ENCODE measurements at places on chromosomes 2 and 18.

GRCh38 chr2:43328133-43328532 lies 101.7 kb upstream of the ZFP36L2 start:
- DNase-seq: no peak

DNA sequence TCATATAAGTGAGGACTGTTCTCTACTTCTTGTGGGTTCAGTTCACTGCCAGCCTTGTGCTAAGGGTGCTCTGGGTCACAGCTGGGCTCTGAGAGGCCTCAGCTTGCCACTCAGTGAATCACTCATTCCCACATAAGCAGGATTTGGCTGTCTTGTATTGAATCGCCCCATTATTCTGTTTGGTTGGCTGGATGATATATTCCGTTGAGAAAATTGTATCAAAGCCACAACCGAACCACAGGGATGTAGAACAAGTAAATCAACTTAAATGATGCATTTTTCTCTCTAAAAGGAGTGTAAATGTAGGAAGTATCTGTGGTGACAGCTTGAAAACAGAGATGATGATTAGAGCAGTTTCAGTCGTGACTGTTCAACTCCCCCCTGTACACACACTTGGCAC lies 39.6 kb downstream of the TTC39C start:
- DNase-seq: no peak

- DNase-seq: no peak
These were observed 1091.5 kb upstream of the GYPC start for GRCh38 chr2:125564471-125564870.

- DNase-seq: no peak
These were observed 101.9 kb downstream of the GPD2 start for GRCh38 chr2:156538083-156538504.

DNA sequence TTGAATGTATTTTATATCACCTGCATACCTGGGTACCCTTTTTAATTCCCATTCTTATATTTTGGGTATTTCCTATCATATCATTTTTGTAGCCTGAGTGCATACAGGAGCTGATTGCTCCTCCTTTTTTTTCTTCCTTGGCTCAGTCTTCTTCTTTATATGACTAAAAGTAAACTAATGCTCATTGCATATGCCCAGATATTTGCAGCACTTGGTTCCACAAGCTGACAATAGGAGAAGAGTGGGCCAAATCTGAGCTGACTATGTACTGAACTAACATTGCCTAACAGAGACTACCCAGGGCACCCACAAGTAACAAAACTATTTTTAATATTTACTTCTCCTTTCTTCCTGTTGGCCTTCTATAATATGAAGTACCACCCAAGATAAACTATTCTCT lies 131.7 kb upstream of the SPOPL start:
- DNase-seq: no peak

GRCh38 chr2:111118981-111119821 lies 1.5 kb upstream of the BCL2L11 start:
- DNase-seq: peak; percentile 57

DNA sequence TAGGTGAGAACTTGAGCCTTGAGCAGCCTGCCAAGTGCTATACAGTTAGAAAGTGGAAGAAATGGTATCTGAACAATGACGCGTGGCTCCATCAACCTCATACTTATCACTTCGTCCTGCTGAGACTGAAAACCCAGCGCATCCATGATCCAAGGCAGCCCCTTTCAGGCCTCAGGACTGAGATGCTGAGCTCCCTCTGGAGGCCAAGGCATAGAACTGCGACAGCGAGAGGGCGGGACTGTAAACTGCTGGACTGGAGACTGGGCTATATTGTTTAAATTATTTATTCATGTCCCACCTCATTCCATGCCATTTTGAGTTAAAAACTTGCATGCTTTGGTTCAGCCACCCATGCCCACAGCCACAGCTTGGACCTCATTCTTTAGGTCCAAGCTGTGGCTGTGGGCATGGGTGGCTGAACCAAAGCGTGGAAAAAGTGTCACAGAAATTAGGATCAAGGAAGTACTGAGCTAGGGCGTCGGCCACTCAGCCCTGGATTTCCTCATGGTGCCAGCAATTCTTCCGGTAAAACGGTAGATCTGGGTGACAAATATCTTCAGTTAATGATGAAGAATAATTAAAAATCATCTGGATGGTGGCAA lies 195.5 kb downstream of the L3MBTL4 start:
- DNase-seq: peak; percentile 60

DNA sequence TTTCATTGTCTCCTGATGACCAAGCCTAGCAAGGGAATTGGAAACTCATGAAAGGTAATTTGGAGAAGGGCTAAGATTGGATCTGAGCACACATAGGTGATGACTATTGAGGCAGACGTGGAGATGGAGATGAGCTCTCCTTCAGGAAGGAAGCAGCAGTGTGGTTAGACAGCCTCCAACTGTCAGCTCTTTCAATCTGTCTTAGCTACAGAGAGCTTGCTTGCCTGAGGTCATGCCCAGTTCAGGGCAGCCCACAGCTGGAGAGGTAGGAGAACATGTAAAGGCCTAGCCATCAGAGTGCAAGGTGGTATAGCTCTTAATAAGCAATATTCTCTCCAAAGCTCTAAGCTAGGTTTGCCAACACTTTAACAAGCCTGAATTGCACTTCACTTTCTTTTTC lies 79.2 kb downstream of the THSD7B start:
- no peak for DNase-seq

- DNase-seq: peak; percentile 96
These were observed 1.4 kb downstream of the TGIF1 start for GRCh38 chr18:3451183-3451988.

GRCh38 chr2:70958759-70959158 lies 19.7 kb upstream of the ANKRD53 start:
- DNase-seq: no peak

GRCh38 chr2:88003074-88003755 lies 13.1 kb downstream of the RNU2-63P start:
- peak; percentile 34 for DNase-seq

- no peak for DNase-seq
These were observed 66.9 kb upstream of the SMAD2 start for GRCh38 chr18:47997338-47997780.

- no peak for DNase-seq
These were observed 262.9 kb downstream of the RDH14 start for GRCh38 chr2:18297534-18298058.

DNA sequence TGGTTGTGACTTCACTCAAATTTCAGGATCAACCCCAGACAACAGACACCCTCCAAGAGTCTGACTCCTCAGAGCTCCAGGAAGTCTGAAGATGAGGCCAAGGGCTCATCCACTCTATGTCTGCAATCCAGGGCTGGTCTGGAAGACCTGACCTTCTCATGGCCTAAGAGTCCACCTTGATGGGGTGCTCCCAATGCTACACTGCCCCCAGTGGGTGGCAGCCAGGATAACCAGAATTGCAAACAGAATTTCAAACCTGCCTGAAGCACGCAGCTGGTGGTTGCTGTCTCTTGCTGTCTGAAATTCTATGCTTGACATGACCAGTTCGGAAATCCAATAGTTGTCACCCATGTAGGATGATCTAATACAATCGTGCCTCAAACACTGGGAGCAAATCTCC lies 96.0 kb downstream of the UXS1 start:
- DNase-seq: peak; percentile 56

DNA sequence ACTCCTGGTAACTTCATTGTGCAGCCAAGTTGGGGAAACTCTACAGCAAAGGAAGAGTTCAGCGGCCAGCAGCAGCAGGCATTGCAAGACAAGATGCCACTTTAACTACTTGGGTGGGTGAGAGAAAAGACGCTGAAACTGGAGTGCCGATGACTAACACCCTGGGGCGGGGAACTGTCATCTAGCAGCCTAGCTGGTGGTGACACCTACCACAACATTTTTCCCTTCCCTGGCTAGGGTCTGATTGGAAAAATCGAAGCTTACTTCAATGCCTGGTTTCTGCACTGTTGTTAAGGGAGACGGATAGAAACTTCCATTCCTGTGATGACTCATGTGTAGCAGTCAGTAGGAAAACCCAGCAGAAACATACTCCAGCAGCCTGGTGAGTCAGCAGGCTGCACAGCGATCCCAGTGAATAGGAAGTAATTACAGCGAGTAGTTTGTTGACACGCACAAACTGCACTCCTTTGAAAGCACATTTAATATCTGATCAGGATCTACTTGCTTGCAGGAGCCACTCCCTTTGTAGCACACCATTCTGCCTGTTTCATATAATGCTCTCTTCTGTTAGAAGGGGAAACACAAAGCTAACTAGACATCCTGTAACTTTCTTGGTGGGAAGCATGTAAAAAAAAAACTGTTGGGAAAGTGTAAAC lies 62.1 kb upstream of the MAPRE2 start:
- DNase-seq: peak; percentile 84

DNA sequence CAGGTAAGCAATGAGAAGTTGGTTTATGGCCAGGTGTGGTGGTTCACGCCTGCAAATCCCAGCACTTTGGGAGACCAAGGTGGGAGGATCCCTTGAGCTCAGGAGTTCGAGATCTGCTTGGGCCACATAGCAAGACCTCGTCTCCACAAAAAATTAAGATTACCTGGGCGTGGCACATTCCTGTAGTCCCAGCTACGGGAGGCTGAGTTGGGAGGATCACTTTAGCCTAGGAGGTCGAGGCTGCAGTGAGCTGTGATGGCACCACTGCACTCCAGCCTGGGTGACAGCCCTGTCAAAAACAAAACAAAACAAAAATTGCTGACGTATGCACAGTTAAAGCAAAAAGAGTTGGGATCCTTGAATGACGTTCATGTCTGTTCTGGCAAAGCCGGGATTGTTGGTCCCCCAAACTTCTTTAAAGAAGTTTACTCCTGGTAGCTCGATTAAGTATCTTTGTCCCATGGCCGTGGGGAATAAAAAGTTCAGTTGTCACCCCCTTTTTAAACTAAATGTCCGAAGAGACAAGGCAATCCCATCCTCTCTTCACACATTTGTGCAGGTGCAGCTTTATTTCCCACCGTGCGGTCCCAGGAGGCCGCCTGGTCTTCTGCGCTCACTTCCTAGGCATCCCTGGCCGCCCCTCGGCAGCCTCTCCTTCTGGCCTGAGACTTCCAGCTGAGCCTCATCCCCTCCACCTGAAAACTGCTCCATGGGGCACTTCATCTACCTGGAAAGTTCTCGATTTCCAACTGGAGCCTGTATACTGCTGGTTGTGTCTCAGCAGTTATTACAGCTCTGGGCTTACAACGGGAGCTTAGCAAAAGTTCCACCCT lies 762 bp upstream of the SPOPL start:
- DNase-seq: no peak

DNA sequence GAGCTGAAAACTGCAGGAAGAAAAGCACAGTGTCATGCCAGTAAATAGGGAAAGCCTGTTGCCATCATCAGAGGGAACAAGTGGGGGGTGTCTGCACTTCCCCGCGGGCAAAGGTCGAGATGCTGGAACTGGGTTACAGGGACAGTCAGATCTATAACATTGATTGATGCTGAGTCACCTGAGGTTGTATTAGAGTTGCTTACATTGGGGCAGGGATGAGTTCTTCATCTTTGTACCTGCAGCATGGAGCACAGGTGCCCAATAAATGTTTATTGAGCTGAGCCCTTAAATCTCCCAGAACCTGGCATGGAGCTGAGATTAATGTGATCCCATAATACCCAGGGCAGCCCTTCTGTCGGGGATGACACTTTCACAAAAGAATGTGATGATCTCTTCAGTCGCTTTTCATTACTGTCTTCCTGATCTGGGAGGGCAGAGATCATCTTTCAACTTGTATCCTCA lies 5.9 kb upstream of the RNF152 start:
- no peak for DNase-seq

DNA sequence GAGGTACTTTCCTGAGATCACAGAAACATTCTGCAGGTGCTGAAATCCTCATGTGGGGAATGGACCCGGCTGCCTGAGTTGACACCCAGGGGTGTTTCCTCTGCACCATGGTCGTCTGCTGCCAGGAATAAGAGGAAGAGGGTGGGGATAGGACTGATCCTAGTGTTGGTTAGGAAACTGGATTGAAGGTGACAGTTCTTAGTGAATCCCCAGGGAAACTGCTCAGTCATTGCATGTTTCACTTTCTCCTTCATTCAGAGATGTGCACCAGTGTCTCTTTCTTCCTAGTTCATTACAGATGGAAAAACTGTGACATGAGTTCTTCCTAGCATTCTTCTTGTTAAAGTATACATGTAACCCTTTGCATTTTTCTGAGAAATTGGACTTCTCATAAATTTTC lies 294.3 kb downstream of the PTGR3 start:
- DNase-seq: no peak

GRCh38 chr2:132651115-132652045 lies 18.6 kb downstream of the LYPD1 start:
- DNase-seq: no peak

DNA sequence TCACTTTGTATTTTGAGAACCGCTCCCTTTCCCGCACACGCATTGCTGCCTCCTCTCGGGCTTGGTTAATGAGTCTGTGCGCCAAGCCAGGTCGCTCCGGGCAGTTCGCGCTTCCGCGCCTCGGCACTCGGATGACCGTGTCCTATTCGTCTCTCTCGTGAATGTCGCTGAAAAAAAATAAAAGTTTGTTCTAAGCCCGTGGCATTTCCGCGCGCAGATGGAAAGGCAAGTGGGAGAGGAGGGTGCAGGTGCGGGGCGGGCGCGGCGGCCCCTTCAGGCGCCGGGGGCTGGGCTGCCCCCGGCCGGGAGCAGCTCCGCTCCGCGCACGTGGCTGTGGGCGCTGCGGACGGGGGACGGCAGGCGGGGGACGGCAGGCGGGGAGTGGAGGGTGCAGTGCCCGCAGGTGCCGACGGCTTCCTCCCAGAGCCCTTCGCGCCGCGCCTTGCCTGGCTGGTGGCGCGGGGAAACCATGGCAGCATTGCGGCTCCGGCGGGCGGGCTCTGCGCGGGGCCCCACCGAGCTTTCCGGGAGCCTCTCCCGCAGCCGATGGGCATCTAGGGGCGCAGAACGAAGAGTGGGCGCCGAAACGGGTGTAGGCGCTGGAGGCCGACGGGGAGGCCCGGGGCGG lies 159.6 kb upstream of the SIX2 start:
- peak; percentile 66 for DNase-seq

DNA sequence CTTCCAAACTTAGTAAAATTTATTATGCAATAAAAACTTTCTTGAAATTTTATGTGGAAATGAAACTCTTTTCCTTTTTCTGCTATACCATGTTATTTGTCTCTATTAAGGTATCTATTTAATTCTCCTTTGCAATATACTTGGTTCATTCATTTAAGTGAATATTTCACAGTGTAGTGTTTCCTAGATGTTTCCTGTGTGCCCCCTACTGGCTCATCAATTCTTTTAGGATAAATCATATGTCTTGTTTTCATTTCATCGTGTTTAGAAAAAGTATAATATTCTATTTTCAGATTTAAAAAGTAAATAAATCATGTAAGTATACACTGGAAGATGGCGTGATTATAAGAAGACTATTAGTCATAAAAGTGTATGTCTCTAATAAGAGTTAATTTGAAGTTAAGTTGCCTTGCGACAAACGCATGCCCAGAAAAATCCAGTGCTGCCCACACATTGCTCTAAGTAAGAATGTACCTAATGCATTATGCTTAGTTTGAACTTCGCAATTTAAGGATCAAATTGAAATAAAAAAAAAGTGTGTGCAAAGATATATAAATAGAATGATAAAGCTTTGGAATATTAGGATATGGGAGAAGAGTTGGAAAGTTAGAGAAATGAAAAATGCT lies 525.4 kb downstream of the KCNJ3 start:
- peak; percentile 49 for DNase-seq

GRCh38 chr2:133855526-133855925 lies 287.3 kb upstream of the NCKAP5 start:
- peak; percentile 25 for DNase-seq

DNA sequence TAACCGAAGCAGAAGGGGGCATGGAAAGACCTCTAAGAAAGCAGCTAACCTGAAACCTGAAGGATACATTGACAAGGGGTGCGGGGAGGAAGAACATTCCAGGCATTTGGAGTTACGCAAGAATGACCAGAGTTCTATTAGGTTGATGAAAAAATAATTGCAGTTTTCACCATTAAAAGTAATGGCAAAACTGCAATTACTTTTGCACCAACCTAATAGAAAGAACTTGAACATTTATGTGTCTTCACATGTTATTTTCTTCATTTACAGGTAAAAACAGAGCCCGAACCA lies 110.5 kb downstream of the LYPD6B start:
- DNase-seq: no peak

Data from kidney (tissue), 22 donors.